ENCODE measurements at places on chromosomes 5 and 9. TPM values are rescaled to one million over a fixed set of nuclear protein-coding genes. Genes with fewer than 3 reads are reported as not detected.

The RNF224 gene
- total RNA-seq, result 0.86 TPM

GRCh38 chr5:143842920-143843319 is 31.0 kb downstream of the HMHB1 start:
- DNase-seq, result no peak

The OTULINL gene
- 5.7 TPM for total RNA-seq

- peak; percentile 77 for DNase-seq
These were observed 20.1 kb upstream of the PTGS1 start for GRCh38 chr9:122350577-122351355.

The SURF4 gene
- 391 TPM for total RNA-seq
